SJSA1 (cell line): ENCODE measurements at places on chromosomes 4 and X. TPM values are rescaled to one million over a fixed set of nuclear protein-coding genes. Genes with fewer than 3 reads are reported as not detected.

DNA sequence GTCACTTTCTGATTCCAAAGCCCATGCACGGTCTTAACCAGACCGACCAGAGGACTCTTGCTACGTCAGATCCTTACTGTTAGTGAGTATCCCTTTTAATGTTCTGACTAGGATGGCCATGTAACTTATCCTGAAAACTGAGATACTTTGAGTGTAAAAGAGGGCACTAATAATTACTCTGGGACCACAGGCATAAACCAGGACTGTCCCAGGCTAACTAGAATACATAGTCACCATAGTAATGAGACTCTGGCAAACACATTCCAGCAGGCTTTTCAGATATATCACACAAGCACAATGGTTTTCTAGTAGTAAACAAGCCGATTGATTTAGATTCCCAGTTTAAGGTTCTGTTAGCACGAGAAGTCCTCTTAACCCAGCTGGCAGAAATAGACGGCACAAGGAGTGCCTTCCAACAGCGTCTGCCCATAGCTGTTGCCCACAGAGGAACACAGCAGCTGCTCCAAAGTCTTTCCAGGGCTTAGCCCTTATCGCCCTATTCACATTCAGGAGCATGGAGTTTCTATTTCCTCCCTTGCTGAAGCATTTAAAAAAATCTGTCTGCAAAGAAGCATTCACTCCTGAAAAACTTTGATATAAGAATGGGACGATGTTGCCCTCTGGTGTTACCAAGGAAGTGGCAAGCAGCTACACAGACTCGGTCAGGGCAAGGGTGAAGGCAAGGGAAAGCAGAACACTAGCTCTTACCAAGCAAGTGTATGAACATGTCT, 92.4 kb downstream of the CXCL13 start:
- peaks cover 27% of the 10 kb centered on the region for H3K4me1 ChIP-seq
- H3K27me3 ChIP-seq, result no peaks in the 10 kb centered on the region
- peak; percentile 51 for DNase-seq
- peak overlapping the region; percentile 23 for H3K27ac ChIP-seq
- H3K4me3 ChIP-seq, result 0 out of 2 replicates have a peak overlapping the region, but pooled peaks have one; percentile 1

DNA sequence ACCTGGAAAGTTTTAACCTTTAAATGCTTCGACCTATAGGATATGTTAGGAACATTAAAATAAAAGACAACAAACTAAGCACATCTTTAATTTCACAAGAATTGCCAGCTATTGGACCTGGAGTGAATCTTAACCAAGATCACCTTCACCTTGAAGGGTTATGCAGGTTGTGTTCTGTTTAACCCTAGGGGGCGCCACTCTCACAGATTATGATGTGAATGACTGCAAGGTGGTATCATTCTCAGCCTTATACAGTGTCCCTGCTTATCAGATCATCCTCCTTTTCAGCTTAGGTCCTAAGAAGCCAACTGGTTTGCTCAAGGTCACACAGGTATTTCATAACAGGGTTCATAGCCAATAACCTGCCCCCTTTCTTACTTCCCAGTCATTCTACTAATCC, 23.5 kb downstream of the INTS6L start:
- DNase-seq, result no peak
- no peaks in the 10 kb centered on the region for H3K4me1 ChIP-seq
- no peak overlapping the region for H3K4me3 ChIP-seq
- no peak overlapping the region for H3K27ac ChIP-seq
- H3K27me3 ChIP-seq, result no peaks in the 10 kb centered on the region
- H3K36me3 ChIP-seq, result no peaks in the 10 kb centered on the region

DNA sequence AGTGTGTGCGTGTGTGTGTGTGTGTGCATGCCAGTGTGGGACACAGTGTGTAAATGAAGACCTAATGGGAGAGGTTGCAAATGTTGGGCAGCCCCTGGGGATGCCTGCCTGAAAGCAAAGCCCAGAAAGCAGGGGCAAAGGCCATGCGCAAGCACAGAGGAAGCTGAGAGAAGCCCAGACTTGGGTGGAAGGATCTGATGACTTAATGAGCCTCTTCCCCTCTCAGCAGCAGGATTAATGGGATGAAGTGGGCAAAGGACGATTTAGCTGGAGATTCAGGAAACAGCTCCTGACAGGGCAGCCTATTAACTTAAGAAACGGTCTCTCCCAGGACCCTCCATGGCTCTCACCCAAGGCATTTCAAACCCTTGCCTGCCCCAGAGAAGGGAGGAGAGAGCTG, 107.3 kb downstream of the EFNB1 start:
- H3K27me3 ChIP-seq, result no peaks in the 10 kb centered on the region
- H3K4me3 ChIP-seq, result no peak overlapping the region

GRCh38 chrX:122046815-122047214, 999.4 kb downstream of the GLUD2 start:
- no peaks in the 10 kb centered on the region for H3K27me3 ChIP-seq
- no peak overlapping the region for H3K27ac ChIP-seq
- DNase-seq, result no peak
- no peak overlapping the region for H3K4me3 ChIP-seq

DNA sequence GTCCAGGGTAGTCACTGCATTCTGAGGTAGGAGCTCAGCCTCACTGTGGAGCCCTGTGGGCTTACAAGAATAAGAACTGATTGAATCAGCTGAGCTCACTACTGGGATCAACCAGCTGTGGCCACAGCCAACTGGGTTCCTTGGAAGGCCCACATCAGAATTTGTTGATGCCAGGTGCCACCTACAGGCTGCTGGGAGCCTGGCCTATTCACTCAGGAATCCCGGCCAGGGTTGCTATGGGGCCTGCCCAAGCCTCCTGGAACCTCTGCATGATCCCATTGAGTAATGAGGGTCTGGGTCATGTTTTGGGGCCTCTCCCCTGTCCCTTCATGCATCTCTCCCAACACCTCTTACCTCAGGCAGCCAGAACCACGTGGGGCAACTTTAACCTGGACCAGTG, 53.9 kb upstream of the KIAA1210 start:
- no peaks in the 10 kb centered on the region for H3K27me3 ChIP-seq
- no peaks in the 10 kb centered on the region for H3K4me1 ChIP-seq
- no peak for DNase-seq
- no peak overlapping the region for H3K27ac ChIP-seq
- no peak overlapping the region for H3K4me3 ChIP-seq

DNA sequence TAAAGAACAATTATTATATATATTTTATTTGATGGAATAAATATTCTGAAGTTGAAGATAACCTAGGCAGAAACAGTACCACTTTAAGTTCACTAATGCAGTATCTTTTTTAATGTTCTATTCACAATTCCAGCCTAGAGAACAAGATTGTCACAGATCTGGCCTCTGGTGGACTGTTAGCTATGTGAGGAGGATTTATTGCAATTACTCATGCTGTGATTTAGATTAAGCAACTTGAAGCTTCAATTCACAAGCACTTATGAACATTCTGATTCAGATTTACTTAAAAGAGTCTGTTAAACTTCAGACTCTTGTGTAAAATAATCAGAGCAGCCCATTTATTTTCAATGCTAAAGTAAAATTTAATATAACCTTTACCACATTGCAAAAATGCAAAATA, 1489.8 kb downstream of the STIM2 start:
- DNase-seq, result no peak
- H3K4me3 ChIP-seq, result no peak overlapping the region
- no peak overlapping the region for H3K27ac ChIP-seq

DNA sequence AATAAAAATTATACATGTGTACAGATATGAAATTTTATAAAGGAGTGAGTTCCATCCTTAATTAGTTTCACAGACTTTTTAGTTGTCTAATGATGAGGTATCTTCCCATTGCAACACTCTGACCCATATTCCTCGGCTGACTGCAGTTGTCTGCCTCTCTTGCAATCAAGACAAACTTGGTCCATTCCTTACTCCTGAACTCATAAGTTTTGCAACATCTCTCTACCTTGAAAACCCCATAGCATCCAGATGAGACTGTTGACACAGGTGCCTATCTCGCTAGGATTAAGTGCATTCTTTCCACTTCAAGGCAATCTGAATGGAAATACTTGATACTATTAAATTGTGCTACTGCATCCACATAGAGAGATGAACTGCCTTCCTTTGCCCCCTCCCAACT, 2.3 kb downstream of the XKRX start:
- no peaks in the 10 kb centered on the region for H3K4me1 ChIP-seq

DNA sequence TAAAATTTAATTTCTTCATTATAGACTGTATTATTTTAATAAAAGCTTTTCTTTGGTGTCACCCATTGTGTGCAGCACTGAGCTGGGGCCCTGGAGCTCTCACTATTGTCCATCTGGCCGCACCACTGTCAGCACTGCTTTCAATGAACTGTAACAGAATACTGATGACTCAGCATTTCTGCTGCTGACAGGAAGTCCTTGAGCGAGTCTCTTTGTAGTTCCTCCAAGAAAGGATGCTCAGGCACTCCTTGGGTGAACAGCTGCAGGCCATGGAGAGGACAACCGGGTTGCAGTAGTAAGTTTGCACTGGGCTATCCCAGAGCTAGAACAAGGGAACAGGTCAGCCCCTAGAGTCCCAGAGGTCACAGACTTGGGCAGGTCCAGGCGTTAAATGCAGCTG, 81.6 kb downstream of the SORBS2 start:
- no peaks in the 10 kb centered on the region for H3K36me3 ChIP-seq
- DNase-seq, result no peak
- H3K27ac ChIP-seq, result no peak overlapping the region

- no peaks in the 10 kb centered on the region for H3K4me1 ChIP-seq
- DNase-seq, result no peak
- H3K36me3 ChIP-seq, result no peaks in the 10 kb centered on the region
- no peak overlapping the region for H3K27ac ChIP-seq
Observed at GRCh38 chrX:121032531-121032930, 14.9 kb upstream of the GLUD2 start.

MAGEE2 gene
- not detected in 2 replicates for total RNA-seq

ARSJ gene
- 51.5 and 67.0 TPM in 2 replicates for total RNA-seq
